ENCODE measurements at places on chromosomes 1 and 21. TPM values are rescaled to one million over a fixed set of nuclear protein-coding genes. Genes with fewer than 3 reads are reported as not detected.
A peak's percentile ranks its signal among the peaks of the same experiment; 100 is the strongest.

The SELP gene
- total RNA-seq: not detected

DNA sequence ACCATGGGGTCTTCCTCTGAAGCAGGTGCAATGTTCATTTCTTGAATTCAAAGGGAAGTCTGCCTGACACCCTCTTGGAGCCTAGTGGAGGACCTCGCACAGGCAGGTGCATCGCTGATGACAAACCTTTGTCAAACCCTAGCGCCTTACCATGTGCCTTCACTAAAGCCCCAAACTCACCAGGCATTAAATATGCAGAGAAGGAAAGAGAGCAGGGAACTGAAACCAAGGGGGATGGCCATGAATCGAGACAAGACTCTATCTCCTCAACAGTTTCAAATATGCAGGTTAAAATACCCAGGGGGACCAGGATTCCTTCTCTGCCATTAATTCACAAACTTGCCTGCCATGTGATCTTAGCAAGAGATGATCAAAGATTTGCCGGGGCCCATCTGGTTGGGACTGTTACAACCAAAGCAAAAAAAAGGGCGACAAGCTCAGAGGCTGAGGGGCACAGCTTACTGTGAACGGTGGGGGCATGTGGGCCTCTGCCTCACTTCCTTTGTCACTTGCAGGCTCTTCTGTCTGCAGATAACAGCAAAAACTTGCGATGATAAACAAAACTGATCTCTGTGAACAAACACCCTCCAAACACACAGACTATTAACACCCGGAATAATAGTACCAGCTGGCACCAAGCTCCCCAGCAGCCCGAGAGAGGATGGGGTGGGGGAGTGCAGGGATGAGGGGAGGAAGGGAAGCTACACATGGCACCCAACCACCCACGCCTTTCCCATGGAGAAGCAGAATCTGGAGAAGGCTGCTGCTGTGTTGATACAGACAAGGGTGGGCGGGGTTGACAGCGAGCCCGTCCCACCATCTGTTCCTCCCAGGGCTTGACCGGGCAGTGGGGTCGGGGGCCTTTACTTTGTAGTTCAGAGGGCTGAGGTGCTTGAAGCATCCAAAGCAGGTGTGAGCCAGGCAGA lies 33.9 kb downstream of the TMEM63A start:
- H3K27ac ChIP-seq: no peak overlapping the region
- H3K4me3 ChIP-seq: no peak overlapping the region
- H3K27me3 ChIP-seq: no peaks in the 10 kb centered on the region
- peaks cover 3% of the 10 kb centered on the region for H3K36me3 ChIP-seq
- DNase-seq: no peak

- no peaks in the 10 kb centered on the region for H3K4me1 ChIP-seq
- no peaks in the 10 kb centered on the region for H3K27me3 ChIP-seq
- DNase-seq: no peak
- no peaks in the 10 kb centered on the region for H3K36me3 ChIP-seq
- H3K27ac ChIP-seq: no peak overlapping the region
- H3K4me3 ChIP-seq: no peak overlapping the region
These were observed 15.1 kb upstream of the COP1 start for GRCh38 chr1:176222196-176222595.

The LRRC41 gene
- 41.7 TPM for total RNA-seq

DNA sequence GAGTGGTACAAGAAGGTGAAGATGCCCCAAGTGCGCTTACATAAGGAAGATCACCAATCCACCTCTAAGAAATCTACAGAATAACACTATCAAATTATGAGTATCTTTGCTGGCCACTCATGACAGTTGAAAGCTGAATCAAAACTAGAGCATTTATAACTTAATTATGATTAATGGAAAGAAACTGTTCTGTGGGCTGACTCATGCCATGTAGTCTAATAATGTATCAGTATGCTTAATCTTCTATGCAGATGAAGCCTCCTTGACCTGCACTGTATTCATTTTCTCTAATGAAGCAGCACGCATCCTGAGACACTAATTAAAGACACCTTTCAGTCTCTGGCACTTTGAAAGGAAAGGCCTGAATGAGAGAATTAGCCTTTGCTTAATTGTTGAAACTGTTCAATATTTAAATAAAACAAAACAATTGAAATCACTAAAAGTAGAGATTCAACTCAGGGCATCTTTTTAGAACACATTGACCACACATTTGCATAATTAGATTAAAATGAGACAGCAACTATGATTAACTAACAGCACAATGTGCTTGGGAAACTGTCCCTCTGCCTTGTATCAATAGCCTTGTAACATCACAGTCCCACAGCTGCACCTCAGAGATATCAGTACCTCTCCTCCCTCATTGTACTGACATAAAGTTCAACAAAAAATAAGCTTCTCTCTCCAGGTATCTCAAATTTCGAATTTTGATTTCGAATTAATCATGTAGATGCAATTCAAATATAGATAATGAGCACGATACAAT lies 105.6 kb downstream of the NTPCR start:
- DNase-seq: no peak
- no peaks in the 10 kb centered on the region for H3K36me3 ChIP-seq
- H3K27ac ChIP-seq: no peak overlapping the region
- H3K4me1 ChIP-seq: no peaks in the 10 kb centered on the region

GRCh38 chr1:201877877-201878401 lies 10.8 kb upstream of the SHISA4 start:
- no peaks in the 10 kb centered on the region for H3K36me3 ChIP-seq
- DNase-seq: peak; percentile 57
- no peak overlapping the region for H3K27ac ChIP-seq
- H3K4me1 ChIP-seq: no peaks in the 10 kb centered on the region
- no peaks in the 10 kb centered on the region for H3K27me3 ChIP-seq

DNA sequence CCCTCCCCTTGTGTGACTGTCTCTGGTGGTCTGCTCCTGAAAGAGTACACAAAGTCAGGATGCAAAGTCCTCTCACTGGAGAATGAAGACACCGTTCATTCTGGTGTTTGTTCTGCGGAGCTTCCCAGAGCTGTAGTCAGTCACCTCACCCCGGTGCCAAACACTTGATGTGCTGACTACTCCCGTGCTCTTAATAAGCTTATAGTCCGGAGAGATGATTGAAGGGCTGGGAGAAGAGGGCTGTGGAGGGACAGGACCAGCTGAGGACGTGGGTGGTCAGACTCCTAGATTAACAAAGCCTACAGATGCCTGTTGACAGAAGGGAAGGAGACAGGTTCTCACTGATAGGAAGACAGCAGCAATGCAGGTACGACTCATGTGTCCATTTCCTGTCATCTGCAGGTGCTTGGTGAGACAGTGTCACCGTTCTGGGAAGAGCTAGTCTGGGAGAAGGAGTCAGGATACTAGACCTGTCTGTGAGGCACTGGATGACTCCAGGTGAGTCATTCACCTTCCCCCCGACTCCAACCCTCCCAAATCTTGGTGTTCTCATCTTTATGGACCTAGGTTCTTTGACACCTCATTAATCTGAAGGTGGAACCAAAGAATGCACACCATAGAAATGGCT lies 40.4 kb upstream of the LRRN2 start:
- no peaks in the 10 kb centered on the region for H3K27me3 ChIP-seq
- peaks cover 12% of the 10 kb centered on the region for H3K4me1 ChIP-seq
- no peak overlapping the region for H3K4me3 ChIP-seq

Data from Caco-2 (cell line).